ENCODE measurements at places on chromosomes 3 and 15.

DNA sequence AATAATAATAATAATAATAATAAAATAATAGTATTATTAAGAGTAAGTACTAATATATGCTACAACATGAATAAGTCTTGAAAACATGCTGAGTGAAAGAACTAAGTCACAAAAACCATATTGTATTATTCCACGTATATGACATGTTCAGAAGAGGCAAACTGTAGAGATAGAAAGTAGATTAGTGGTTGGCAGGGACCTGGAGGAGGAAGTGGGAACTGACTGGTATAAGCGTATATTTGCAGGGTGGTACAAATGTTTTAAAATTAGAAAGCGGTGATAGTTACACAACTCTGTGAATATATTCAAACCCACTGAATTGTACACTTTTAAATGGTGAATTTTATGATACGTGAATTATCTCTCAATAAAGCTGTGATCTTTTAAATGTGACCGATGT lies 32.8 kb downstream of the LRRK1 start:
- DNase-seq = no peak

GRCh38 chr3:37896827-37897226 lies 35.1 kb downstream of the CTDSPL start:
- DNase-seq = no peak

DNA sequence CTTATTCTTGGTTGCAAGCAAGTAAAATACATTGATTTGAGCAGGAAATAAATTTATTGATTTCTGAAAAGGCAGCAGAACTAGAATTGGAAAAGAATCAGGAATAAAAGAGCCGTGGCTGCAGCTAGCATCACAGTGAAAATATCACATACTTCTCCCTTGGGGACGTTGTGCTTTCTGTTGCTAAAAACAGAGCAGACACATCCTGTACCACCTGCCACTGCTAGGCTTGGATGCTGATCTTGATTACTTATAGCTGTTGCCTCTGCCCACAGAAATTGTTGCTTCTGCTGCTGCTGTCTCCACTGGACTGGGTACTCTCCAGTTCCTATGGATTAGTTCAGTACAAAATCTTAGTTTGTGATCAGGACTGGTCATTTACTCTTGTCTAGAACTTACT lies 283.8 kb downstream of the C3orf38 start:
- no peak for DNase-seq

GRCh38 chr15:91289324-91289723 lies 189.3 kb downstream of the SV2B start:
- DNase-seq = peak; percentile 28

- DNase-seq = no peak
These were observed 178.4 kb upstream of the CTDSPL start for GRCh38 chr3:37683321-37683720.

DNA sequence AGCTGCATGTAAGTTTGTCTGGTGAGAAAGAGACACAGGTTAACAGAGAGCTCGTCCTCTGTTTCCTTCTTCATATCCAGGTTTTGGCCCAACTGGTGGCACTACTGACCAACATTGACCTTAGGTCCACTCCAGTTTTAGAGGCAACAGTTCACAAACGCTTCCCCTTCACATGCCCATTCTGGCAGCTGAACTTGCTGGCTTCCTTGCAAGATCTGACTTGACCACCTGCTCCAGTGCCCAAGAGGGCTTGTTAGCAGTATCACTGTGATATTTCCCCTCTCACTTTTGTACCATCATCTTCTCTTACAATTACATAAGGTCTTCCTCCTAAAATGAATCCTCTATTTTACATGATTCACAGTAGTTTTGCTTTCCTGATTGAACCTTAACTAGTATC lies 71.3 kb downstream of the CNTN6 start:
- no peak for DNase-seq

DNA sequence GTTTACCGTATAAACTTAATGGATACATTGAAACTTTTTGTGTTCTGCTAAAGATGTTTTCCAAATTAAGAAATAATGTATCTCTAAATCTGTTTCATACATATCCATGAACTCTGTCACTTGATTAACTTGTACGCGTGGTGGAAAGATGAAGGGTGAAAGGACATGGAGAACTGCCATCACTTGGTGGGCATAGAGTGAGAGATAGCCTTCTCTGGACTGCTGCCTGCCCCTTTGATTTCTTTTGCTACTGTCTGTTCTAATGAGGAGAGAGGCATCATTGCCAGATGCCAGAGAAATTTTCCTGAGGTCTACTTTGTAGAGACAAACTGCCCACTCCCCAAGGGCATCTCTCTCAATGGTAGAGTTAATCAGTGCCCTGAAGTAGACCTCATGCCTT lies 120.5 kb downstream of the SLMAP start:
- DNase-seq = no peak

- DNase-seq = no peak
These were observed 101.8 kb downstream of the NFKBIZ start for GRCh38 chr3:101950985-101951733.

- DNase-seq = no peak
These were observed 1205.5 kb downstream of the ROBO1 start for GRCh38 chr3:78562328-78562727.

- no peak for DNase-seq
These were observed 124.6 kb downstream of the TMEM108 start for GRCh38 chr3:133162670-133163305.

DNA sequence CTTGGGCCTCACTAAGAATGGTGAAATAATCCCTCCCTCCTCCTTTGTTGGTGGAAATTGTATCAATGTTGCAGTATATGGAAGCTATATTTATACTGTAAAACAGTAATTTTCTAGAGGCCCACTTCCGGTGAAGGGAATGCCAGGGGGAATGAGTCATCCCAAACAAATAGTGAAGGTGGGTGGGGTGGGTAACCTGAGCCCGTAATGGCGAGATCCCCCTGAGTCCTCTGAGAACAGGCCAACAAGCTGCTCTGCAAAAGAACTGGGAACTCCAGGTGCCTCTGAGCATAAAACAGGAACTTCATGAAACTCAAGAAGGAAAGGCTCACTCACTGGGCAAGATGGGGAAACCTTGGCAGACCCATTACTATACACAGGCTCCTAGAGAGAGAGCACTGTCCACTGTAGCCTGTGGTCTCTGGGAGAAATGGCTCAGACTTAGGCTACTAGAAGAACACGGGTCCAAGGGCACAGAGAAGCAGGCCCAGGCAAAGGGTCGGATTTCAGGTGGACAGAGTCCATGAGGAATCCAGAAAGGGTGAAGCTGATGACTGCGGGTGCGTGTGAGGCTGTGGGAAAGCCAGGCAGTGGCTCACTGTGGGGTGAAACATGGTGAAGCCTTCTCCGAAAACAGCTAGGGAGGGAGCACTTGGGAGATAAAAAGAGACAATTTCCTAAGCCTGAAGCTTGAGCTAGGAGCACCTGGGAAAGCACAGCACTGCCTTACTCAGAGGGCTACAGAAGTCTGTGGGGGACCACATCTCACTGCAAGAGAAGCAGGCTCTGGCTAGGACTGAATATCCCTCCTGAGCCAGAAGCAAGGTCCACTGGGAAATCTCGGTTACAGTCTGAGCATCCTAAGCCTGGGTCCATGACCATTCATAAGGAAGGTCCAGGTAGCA lies 19.8 kb downstream of the LARP6 start:
- peak; percentile 30 for DNase-seq

DNA sequence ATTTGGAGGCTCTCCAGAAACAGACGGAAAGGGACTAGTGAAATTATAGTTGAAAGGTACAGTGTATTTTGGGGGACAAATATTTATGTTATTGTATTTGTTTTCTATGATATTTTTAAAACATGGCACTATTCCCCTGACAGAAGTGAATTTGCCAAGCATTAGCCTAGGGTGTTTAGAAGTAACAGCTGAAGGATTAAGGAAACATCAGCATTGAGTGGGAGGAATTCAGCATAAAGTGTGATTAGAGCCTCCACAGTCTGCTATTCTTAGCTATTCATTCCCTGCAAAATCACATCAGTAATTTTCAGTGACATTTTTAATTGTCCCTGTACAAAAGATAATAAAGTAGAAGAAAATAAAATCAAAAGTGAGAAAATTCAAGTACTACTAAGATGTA lies 231.4 kb downstream of the ROBO2 start:
- no peak for DNase-seq

GRCh38 chr15:95025924-95026728 lies 794.8 kb downstream of the MCTP2 start:
- DNase-seq = no peak

DNA sequence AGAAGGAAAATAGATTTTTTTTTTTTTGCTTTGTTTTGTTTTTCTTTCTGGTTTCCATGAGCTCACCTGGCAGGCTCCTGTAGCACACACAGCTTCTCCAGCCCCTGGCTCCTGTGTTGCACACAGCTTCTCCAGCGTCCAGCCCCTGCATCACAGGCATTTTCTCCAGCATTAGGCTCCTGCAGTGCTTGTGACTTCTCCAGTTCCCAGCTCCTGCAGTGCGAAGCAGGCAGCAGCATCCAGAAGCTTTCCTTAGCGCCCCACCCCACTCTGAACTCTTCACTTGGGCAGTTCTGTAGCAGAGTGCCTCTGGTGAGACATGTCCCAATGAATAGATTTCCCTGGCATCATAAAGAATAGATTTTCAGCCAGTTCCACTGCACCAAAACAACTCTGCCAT lies 5.5 kb upstream of the CCDC39 start:
- no peak for DNase-seq

DNA sequence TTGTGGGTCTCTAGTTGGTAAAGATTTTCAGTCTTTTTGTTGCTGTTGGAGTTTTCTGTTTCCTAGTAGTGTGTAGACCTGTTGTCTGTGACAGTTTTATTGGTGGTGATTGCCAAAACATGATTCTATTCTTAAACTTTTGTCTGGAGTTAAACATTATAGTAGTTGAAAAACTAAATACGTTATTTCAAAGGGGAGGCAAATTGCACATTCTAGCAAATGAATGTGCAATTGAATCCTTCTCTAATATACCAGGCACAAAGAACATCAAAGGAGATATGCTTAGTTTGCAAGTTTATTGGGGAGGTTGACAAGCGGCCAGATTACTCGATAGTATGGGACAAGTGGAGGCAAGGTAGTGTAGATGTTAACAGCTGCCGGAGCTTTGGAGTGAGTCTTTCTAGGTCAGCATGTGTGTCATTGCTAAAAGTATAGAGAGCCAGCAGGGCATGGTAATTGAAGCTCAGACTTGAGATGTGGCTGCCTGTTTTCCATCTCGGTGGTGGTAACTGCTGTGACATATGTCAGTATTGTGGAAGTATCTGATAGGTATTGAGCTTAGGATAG lies 20.6 kb downstream of the CHD2 start:
- DNase-seq = no peak

DNA sequence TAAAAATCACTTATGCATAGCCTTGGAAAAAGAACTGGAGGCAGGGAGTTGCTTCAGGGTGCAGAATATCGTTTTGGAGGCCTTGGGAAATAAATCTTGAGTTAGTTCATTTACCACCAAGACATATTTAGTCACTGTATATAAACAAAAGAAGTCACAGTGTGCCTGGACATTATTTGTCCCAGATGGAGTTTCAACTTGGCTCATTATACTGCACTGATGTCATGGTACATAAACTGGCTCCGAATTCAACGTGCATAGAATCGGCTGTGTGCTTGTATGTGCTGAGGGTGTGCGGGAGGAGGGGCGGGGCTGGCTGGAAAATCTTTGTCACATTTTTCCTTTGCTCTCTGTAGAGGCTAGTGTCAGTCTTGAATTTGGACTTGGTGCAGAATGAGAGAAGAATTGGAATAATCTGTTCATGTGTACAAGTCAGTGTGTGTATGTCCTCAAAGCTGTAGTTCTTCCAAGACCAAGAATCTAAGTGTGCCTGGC lies 86.6 kb downstream of the FNDC3B start:
- no peak for DNase-seq

- no peak for DNase-seq
These were observed 49.3 kb upstream of the XCR1 start for GRCh38 chr3:46076606-46077005.

- no peak for DNase-seq
These were observed 241.6 kb downstream of the GAP43 start for GRCh38 chr3:115864911-115865310.

- DNase-seq = no peak
These were observed 32.6 kb downstream of the HACD2 start for GRCh38 chr3:123552095-123552714.

DNA sequence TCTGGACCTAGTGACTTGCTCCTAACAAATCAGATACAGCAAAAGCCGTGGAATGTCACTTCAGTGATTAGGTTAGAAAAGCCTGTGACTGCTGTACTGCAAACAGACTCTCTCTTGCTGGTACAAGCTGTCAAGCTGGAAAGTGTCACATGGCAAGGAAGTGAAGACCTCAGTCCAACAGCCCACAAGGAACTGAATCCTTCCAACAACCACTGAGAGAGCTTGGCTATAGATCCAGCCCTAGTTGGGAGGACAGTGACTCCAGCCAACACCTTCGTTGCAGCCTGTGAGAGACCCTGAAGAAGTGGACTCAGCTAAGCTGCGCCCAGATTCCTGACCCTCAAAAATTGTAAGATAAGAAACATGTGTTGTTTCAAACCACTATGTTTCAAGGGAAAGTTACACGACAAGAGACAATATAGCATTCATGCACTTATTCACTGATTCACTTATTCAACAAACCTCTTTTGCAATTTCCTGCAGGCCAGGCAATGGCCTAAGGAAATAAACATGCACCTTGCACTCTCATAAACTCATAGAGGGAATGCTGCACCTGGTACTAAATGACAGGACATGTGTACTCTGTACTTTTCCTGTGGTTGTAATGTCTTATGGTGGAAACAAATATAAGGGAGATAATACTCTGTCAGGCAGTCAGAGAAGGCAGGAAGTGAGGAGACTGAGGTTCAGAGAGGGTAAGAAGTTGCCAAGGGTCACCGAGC lies 142.9 kb downstream of the CADPS start:
- no peak for DNase-seq

DNA sequence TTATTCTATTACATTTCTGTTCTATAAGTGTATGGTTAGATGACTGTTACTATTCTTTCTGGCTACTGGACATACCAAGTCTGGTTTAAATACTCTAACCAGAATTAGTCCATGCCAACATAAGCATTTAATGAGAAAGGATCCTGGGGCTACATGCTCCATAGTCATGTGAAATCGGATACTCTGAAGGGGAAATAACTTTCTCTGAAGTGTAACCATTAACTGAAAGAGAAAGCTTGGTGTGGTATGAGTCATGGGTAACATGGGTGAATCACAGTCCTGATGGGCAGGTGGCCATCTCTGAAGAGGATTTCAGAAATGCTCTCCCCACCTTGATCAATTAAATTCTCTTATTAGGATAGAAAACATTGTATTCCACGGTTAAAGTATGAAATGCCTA lies 69.4 kb downstream of the FHIT start:
- no peak for DNase-seq

DNA sequence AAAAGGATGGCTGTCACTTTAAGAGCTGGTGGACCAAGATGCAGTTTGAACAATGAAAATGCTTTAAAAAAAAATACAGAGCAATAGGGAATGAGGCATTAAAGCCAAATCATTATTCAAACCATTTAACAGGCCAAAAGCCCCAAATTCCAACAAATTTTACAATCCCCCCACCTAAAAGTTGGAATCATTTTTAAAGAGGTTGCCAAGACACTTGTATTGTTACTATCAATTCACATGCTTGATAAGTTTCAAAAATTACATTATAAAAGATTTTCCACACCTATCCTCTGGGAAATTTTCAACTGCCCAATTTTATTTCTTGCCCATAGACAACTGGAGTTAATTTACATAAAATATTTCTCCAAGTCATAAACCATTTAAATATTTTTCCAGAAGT lies 192.3 kb upstream of the ARHGEF26 start:
- DNase-seq = no peak

GRCh38 chr3:39196671-39197356 lies 4.4 kb upstream of the XIRP1 start:
- no peak for DNase-seq
